PC-3 (cell line): ENCODE measurements at places on chromosomes 1 and 21. TPM values are rescaled to one million over a fixed set of nuclear protein-coding genes. Genes with fewer than 3 reads are reported as not detected.

GRCh38 chr1:227907439-227908015 is 40.2 kb downstream of the WNT9A start:
- no peaks in the 10 kb centered on the region for H3K36me3 ChIP-seq
- H3K4me3 ChIP-seq = no peak overlapping the region
- no peak for DNase-seq
- H3K4me1 ChIP-seq = no peaks in the 10 kb centered on the region
- no peaks in the 10 kb centered on the region for H3K27me3 ChIP-seq
- H3K27ac ChIP-seq = no peak overlapping the region

DNA sequence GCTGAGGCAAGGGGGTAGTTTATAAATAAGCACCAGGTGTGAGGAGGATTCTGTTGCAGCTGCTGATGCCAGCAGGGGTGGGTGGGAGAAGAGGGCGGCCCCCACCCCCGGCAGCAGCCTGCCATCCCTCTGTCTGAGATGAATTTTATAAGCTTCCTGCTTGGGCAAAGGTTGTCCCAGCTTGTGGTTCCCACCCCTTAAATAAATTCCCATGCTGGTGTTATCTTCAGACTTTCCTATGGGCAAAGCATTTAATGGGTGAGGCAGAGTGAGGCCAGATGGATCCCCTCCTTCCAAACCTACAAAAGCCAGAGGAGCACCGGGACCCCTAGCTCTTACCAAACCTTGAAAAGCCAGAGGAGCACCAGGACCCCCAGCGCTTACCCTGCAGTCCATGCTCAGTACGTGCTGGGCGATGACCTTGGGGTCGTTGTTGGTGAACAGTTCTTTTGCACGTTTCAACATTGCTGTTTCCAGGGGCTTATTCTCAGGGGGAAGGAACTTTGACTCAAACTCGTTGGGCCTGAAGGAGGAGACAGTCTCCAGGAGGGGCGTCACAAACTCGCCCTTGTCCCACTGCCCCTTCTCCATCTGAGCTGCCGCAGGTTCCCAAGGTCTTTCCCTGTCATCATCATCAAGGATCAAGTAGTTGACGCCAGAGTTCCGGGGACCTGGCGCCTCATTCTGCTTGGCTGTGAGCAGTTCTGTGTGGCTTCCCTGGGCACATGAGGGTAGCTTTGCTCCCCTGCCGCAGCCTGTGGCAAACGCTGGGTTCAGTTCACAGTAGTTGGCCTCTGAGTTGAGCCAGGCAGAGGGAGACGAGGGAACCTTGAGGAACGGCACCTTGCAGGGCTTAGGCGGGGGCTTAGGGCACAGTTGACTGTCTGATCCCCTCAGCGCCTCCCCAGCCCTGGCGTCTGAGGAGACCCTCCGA is 99.5 kb downstream of the BCAR3 start:
- peaks cover 79% of the 10 kb centered on the region for H3K4me1 ChIP-seq
- H3K4me3 ChIP-seq = no peak overlapping the region
- H3K27ac ChIP-seq = peak overlapping the region; percentile 97
- peaks cover 82% of the 10 kb centered on the region for H3K36me3 ChIP-seq
- H3K27me3 ChIP-seq = no peaks in the 10 kb centered on the region
- no peak for DNase-seq

- peak; percentile 36 for DNase-seq
- 0 out of 2 replicates have a peak overlapping the region, but pooled peaks have one; percentile 14 for H3K4me3 ChIP-seq
- peak overlapping the region; percentile 82 for H3K27ac ChIP-seq
- no peaks in the 10 kb centered on the region for H3K27me3 ChIP-seq
Measured at GRCh38 chr1:110463725-110464124, 12.8 kb downstream of the PROK1 start.

GRCh38 chr1:153928791-153929341 is 6.1 kb upstream of the GATAD2B start:
- no peak for DNase-seq
- peaks cover 7% of the 10 kb centered on the region for H3K4me1 ChIP-seq
- peaks cover 4% of the 10 kb centered on the region; the same call in 1 of the 2 replicates for H3K36me3 ChIP-seq

GRCh38 chr21:26819740-26820324 is 25.4 kb downstream of the ADAMTS1 start:
- H3K36me3 ChIP-seq = no peaks in the 10 kb centered on the region
- H3K27me3 ChIP-seq = no peaks in the 10 kb centered on the region

DNA sequence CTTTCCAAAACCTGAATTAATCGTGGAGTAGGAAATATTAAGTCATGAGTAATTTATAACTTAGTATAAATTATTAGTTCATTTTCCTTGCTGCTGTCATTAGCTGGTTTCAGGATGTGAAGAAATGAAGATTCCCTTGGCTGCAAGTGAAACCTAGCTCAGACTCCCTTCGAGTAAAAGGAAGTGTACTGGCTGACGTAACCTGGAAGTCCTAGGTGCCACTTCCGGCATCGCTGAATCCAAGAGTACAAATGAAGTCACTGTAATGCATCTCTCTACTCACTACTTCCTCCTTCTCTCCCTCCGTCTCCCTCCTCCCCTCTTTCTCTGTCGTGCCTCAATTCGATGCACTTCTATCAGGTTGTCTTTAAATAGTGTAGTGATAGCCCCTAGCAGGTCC is 28.8 kb downstream of the ZP4 start:
- no peak for DNase-seq
- 0 out of 2 replicates have a peak, but pooled peaks cover 3% of the 10 kb centered on the region for H3K4me1 ChIP-seq
- no peaks in the 10 kb centered on the region for H3K36me3 ChIP-seq
- H3K27ac ChIP-seq = no peak overlapping the region

Gene DIRAS3
- not detected in 2 replicates for total RNA-seq

DNA sequence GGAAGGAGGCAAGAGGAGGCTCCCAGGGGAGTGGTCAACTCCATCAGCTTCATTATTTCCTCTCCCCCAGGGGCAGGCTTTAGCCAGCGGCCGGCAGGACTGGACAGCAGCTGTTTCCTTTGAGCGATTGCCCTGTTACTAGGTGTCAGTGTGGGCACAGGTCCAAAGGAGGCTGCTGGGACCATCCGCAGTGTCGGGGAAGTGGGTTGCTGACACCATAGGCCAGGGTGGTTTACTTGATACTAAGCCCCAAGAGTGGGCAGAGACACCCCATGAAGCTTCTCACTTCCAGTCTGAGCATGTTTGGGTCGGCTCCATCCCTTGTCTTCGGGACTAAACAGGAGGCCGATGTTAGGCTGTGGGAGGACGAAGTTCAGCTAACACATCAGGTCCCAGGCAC is 63.6 kb downstream of the KAZN start:
- no peaks in the 10 kb centered on the region for H3K36me3 ChIP-seq
- H3K4me3 ChIP-seq = no peak overlapping the region
- H3K27me3 ChIP-seq = no peaks in the 10 kb centered on the region
- peaks cover 15% of the 10 kb centered on the region; the same call in 1 of the 2 replicates for H3K4me1 ChIP-seq

DNA sequence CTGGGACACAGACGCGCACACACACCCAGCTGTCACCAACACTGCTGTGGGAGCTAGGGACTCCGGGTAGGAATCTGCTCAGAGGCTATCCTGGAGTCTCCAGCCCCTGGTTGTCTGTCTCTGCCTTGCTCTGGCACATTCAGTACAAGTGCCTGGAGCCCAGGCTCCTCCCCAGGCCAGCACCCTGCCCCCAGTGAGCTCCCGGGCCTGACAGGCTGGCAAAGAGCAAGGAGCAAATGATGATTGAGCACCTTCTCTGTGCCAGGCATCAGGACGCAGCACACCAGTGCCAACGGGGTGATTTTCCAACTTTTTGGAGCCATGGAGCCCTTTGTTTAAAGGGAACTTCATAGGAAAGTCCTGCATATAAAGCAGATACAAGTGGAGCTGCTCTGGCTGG is 6.5 kb downstream of the CNTN2 start:
- peaks cover 99% of the 10 kb centered on the region for H3K27me3 ChIP-seq
- no peaks in the 10 kb centered on the region for H3K36me3 ChIP-seq
- DNase-seq = no peak
- H3K4me3 ChIP-seq = no peak overlapping the region

DNA sequence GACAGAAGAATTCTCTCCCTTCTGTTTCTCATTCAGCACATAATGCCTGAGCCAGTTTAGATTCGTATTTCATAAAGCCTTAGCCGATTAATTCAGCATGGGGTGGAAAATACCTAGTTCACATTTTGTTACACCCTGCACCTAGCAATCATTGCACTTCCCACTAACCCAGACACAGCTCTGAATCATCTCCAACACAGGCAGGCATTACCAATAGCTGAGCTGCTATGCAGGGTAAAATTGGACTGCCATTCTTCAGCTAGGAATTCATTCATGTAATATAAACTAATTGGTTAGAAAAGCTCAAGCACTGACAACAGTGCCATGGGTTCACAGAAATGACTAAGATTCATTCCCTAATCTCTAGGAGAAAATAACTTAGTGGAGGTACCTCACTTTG is 26.9 kb upstream of the NKAIN1 start:
- H3K36me3 ChIP-seq = peaks cover 53% of the 10 kb centered on the region
- no peak for DNase-seq
- peaks cover 10% of the 10 kb centered on the region; the same call in 1 of the 2 replicates for H3K4me1 ChIP-seq
- no peaks in the 10 kb centered on the region for H3K27me3 ChIP-seq
- no peak overlapping the region for H3K4me3 ChIP-seq
- H3K27ac ChIP-seq = no peak overlapping the region

Gene NBPF14
- total RNA-seq = 32.1 and 44.4 TPM in 2 replicates

DNA sequence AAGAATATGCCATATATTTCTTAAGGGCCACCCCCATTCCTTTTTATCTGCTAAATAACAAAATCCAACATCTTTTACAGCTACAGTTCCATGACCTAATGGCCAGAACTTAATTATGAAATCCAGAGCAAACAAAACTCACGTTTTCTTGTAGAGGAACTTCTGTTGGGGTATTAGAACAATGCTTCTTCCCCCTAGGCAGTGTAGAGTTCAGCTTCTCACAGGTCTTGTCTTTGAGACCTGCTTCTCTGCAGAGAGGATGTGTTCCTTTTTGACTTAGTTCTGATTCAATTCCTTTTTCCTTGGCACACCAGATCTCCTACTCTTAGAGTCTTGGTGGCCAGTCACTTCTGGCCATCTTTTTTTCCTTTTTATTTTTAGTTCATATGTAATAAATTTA is 22.2 kb downstream of the VAV3 start:
- DNase-seq = no peak
- H3K36me3 ChIP-seq = no peaks in the 10 kb centered on the region
- peaks cover 3% of the 10 kb centered on the region for H3K4me1 ChIP-seq
- H3K27ac ChIP-seq = no peak overlapping the region
- H3K27me3 ChIP-seq = no peaks in the 10 kb centered on the region

DNA sequence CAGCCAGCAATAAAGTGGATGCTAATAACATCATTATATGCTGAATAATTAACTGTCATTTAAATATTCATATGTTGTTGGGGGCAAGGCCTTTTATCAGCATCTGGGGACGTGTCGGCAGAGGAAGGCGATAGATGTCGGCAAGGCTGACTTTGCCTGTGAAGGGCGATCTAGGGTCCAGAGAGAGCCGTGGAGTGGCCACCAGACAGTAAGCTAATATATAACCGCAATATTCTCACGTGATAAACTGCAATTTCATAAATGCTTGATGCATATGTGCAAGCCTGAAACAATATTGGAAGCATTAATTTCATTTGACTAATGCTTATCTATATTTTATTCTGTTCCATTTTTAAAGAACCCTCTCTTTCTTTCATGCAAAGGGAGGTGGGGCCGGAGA is 141.0 kb upstream of the POU3F1 start:
- no peaks in the 10 kb centered on the region for H3K36me3 ChIP-seq
- peaks cover 81% of the 10 kb centered on the region for H3K27me3 ChIP-seq

DNA sequence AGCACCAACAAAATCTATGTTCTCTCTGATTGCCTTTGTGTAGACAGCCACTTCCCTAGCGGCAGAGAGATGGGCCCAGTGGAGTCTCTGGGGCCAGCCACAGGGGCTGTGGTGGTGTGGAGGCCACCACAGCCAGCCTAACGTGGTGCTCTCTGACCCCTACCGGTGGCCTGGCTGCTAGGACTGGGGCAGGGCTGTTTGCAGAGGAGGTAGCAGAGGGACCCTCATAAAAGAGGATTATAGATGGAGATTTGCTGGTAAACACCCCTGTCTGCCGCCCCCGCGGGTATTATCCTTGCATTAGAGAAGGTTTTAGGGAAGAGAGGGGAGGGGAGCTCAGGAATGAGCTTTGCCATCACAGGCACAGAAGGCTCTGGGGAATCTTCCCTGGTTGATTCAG is 310.3 kb upstream of the VAMP3 start:
- no peak overlapping the region for H3K4me3 ChIP-seq
- DNase-seq = no peak
- no peak overlapping the region for H3K27ac ChIP-seq
- no peaks in the 10 kb centered on the region for H3K4me1 ChIP-seq
- H3K36me3 ChIP-seq = no peaks in the 10 kb centered on the region

DNA sequence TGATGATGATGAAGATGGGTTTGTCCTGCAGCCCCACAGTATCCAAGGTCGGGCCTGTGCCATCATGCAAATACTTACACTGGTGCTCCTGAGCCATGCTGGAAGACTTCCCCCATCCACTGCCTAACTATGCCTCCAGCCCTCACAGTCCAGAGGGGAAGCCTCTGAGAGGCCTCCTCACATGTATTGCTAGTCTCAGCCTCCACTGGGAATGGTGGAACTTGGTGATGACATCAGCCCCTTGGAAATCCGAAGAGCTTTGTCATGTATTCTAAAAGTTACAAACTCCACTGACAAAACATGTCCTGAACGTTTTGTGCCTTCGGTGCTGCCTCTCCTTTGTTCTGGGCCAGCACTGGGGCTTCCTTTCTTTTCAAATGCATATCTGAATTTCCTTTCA is 61.1 kb upstream of the DMRTB1 start:
- no peaks in the 10 kb centered on the region for H3K4me1 ChIP-seq
- no peak for DNase-seq
- H3K4me3 ChIP-seq = no peak overlapping the region
- peaks cover 23% of the 10 kb centered on the region for H3K27me3 ChIP-seq

- DNase-seq = no peak
- H3K4me3 ChIP-seq = no peak overlapping the region
- no peaks in the 10 kb centered on the region for H3K4me1 ChIP-seq
Measured at GRCh38 chr1:28796352-28797211, 15.4 kb upstream of the OPRD1 start.
